ENCODE measurements at places on chromosomes 3 and 15.

DNA sequence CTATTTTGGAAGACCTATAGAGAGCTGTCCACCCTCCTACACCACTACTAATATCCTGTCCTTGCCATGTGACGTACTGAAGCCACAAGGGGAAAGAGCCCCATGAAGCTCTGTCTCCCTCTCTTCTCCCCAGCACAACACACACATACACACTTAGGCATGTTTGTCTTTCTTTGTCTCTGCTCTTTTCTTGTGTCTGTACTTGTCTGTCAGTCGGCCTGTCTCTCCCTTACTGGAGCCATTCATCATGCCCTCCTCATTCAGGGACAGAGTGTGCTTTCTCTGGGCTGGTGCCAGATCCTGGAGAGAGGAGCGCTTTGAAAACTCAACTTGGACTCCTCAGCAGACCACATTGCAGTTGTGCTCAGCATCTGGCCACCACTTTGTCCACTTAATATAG lies 47.6 kb downstream of the PSMD6 start:
- no peak for DNase-seq

DNA sequence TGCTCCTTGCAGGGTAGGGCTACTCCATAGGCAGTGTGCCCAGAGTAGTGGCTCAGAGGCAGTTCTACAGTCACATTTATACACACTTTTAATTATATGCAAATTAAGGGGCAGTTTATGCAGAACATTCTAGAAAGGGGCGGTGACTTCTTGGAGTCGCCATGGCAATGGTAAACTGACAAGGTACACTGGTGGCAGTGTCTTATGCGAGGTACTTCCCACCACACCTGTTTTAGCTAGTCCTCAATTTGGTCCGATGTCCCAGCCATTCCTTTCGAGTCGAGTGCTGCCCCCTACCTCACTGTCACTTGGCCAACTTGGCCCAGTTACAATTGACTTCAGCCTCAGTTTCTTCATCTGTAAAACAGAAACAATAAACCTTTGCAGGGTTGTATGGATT lies 3.8 kb upstream of the IRAK2 start:
- DNase-seq, result no peak

GRCh38 chr3:76245622-76246021 lies 460.3 kb upstream of the ZNF717 start:
- no peak for DNase-seq

DNA sequence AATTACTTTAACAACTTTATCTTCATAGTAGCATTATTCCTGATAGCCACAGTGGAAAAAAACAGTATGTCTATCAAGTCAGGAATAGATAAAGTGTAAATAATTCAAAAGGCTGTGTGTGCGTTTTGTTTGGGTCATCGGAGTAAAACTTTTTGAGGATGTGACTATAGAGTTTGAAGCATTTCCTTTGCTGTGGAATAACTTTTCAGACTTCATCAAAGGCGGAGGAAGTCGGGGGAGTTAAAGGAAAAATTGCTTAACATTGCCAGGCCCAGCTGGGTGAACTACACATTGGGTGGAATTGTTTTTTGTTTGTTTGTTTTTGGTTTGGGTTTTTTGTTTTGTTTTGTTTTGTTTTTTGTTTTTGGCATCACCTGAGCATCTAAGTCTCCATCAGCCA lies 70.4 kb upstream of the CRTC3 start:
- DNase-seq, result no peak

DNA sequence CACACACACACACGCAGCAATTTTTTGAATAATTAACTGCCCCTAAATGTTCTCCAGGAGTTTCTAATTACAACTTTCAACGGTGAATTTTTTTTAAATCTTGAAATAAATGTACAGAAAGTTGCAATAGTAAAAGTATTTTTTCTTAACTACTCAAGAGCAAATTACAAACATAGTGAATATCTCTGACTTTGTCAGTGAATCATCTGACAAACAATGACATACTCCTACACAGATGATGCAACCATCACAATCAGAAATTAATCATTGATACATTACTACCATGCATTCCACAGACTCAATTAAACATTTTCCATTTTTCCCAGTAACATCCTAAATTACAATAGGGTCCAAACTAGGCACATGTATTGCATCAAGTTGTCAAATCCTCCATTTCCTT lies 597.3 kb downstream of the NAALADL2 start:
- no peak for DNase-seq

- no peak for DNase-seq
Observed at GRCh38 chr3:23961913-23962312, 16.8 kb downstream of the NR1D2 start.

DNA sequence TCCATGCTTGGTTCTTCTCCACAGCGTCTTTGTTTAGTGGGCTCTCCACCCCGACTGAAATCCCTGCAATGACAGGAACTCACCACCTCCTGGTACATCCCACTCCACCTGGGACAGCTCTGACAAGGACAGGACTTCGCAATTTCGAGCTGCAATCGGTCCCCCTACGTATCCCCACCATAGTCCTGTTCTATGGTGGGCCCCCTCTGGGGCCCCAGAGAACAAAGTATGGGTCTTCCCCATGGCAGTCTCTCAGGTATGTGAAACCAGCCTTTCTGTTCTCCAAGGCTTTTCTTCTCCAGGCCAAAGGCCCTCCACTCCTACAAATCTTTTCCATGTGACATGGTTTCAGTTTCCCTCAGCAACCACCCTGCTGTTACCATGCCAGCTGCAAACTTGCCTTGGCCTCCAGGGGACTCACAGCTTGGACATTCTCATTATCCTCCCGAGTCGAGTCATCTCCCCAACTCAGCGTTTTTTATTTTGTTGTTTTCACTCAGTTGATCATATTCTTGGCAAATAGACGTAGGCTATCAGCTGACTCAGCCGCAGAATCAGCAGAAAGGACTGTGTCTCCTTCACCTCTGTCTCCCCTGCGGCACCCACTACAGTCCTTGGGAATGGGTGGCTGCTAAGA lies 233.3 kb downstream of the OPA1 start:
- DNase-seq, result peak; percentile 54

GRCh38 chr3:171468296-171468906 lies 8.2 kb upstream of the TNIK start:
- DNase-seq, result no peak

DNA sequence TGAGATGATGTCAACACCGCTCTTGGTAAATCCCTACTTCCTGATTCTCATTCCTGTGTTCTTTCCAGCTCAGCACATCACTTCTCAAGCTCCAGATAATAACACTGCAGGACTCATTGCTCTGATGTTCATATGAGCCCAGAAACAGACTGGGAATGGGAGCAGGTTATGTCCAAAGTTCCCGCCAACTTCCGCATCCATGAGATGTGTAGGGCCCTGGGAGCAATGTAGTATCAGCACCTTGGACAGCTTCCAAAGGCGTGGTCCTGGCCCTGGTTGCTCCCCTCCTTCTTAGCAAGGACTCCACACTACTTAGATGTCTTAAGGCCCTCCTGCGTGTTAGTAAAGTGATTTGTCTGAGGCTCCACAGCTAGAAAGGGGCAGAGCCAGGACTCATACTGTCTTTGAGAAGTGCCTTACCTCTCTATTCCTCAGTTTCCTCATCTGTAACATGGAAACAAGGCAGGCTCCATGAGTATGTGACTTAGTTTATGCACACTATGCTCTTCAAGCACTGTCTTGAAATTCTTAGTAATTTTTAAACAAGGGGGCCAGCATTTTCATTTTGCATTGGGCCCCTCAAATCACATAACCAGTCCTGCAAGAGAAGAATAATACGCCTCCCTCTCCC lies 27.9 kb upstream of the SLC6A1 start:
- no peak for DNase-seq

DNA sequence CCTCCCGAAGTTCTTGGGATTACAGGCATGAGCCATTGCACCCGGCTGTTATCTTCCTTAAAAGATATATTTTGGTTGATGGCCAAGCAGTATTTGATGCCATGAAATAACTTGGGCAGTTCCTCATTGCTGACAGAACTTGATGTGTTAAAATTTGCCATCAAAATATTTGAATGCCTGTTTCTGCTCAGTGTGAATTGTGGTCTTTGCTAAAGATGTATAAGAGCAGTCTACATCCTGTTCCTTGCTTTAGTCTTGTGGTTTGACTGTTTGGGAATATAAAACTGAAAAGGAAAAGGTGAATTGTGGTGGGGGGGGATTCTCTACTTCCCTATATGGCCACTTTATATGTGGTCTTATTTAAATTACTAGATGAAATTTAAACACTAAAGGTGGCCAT lies 14.0 kb downstream of the TRIM71 start:
- DNase-seq, result no peak

- no peak for DNase-seq
Observed at GRCh38 chr3:82736696-82737277, 975.3 kb upstream of the GBE1 start.

DNA sequence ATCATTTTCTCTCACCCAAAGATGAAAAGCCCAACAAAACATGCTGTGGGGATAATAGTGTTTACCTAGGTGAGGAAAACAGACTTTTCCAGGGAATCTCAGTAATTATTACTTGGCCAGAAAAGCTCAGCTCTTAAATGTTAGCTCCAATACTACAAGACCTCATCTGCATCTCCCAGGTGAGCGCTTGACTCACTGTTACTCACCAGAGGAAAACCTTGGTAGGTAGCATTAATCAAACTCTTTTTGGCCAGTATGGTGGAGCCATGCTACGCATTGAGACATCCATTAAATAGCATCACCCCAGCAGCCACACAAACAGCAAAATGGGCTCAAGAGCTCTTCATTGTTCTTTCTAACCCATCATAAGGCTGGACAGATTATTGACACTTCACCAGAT lies 99.0 kb downstream of the TIGIT start:
- DNase-seq, result no peak

GRCh38 chr3:81716870-81717509 lies 44.5 kb downstream of the GBE1 start:
- DNase-seq, result peak; percentile 54

GRCh38 chr15:66899555-66900350 lies 165.6 kb upstream of the SMAD3 start:
- DNase-seq, result no peak

- no peak for DNase-seq
Observed at GRCh38 chr3:121836064-121836463, 1.1 kb downstream of the EAF2 start.

- no peak for DNase-seq
Observed at GRCh38 chr3:143218166-143218835, 98.7 kb downstream of the CHST2 start.

DNA sequence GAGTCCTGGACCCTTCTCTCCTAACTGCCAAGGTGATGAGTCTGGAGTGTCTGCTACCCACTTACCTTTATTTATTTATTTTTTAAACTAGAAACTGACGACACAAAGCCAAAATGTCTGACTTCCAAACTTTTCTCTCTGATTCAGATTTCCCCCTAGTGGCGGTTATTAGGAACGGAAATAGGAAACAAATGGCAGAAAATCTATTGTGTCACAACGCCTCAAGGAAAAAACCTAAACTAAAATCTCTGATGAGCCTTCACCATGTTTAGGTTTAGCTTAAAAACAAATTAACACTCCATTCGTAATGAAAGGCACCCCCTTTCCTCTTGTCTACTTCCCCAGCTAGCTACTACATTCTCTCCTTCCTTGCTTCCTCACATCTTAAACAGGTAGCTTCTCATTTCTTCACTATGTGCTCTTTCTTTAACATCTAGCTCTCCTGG lies 94.0 kb upstream of the MEX3B start:
- peak; percentile 4 for DNase-seq

DNA sequence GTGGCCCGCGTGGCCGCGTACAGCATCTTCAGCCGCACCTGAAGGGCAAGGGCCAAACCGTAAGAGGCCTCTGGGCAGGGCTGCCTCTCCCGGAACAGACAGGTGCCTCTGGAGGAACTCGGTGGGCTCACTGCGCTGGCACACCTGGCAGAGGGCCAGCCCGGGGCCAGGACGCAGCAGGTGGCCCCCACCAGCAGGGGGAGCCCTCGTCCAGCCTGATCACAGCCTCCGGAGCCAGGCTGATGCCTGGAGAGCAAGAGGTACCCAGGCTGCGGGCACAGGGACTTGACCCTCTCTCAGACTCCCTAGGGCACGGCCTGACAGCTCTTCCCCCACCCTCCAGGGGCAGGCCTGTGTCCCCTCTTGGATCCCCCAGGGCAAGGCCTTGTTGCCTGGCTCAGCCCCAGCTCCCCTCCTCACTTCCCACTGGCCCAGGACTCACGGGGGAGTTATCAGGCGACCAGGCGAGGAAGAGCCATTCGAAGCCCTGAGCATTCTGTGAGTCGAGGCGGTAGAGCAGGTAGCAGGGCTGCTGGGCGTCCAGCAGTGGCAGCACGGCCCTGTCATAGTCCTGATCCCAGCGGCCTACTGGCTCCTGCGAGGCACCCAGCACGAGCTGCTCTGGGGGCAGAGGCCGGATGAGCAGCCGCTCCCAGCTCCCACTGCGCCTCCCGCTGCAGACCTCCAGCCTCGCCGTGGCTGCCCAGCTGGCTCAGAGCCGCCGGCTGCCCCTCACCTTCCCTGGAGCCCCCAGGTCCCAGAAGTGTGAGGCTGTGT lies 6.2 kb upstream of the TLR9 start:
- no peak for DNase-seq

- DNase-seq, result no peak
Observed at GRCh38 chr3:101858464-101859030, 9.2 kb downstream of the NFKBIZ start.

DNA sequence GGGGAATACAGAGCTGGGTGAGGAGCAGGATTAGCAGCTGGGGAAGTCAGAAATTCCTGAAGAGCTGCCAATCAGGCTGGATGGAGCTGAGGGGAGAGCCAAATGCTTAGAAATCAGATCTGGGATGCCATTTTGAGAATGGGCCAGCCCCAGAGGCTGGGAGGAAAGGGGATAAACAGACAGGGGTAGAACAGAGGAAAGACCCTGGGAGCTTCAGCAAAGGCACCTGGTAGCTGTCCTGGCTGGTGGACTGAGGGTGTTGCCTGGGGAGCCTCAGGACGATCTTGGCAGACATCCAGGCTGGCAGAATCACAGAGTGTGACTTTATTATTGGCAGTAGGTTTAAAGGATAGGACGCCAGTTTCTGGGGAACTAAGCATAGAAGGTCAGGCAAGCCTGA lies 97.8 kb downstream of the SQOR start:
- no peak for DNase-seq

DNA sequence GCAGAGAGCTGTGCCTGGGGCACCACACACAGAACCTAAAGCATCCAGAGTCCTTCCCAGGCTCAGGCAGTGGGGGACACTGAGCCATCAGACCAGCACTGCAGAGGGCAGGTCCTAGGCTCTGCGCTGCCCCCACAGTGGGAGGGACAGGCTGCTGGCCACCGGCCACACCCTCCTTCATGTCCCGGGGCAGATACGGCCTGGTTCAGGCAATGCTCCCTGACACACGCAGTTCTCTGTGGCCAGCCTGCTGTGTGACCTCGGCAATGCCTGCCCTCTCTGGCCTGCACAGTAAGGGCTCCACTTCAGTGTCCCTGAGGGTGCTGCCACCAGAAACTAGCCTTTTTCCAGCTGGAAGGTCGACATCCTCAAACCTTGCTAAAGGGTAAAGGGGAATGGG lies 12.4 kb downstream of the LINGO1 start:
- no peak for DNase-seq

DNA sequence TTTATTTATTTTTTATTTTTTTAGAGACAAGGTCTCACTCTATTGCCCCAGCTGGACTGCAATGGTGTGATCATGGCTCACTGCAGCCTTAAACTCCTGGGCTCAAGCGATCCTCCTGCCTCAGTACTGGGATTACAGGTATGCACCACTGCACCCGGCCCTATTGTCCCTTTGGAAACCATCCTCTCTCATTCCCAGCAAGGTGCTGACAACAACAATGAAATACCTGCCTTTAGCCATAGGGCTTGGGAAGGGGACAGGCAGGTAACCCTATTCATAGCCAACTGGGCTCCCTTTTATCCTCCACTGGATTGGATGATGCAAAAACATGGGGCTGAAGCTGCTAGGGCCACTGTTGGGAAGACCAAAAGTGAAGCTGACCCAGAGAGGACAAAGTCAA lies 43.1 kb downstream of the SCAP start:
- no peak for DNase-seq

- DNase-seq, result no peak
Observed at GRCh38 chr15:32676169-32676568, 34.7 kb downstream of the SCG5 start.

Measured in NCI-H2107 (cell line).